ENCODE measurements at places on chromosomes 6 and 20.

- no peak for DNase-seq
These were observed 174.3 kb downstream of the CDH4 start for GRCh38 chr20:61426352-61426751.

DNA sequence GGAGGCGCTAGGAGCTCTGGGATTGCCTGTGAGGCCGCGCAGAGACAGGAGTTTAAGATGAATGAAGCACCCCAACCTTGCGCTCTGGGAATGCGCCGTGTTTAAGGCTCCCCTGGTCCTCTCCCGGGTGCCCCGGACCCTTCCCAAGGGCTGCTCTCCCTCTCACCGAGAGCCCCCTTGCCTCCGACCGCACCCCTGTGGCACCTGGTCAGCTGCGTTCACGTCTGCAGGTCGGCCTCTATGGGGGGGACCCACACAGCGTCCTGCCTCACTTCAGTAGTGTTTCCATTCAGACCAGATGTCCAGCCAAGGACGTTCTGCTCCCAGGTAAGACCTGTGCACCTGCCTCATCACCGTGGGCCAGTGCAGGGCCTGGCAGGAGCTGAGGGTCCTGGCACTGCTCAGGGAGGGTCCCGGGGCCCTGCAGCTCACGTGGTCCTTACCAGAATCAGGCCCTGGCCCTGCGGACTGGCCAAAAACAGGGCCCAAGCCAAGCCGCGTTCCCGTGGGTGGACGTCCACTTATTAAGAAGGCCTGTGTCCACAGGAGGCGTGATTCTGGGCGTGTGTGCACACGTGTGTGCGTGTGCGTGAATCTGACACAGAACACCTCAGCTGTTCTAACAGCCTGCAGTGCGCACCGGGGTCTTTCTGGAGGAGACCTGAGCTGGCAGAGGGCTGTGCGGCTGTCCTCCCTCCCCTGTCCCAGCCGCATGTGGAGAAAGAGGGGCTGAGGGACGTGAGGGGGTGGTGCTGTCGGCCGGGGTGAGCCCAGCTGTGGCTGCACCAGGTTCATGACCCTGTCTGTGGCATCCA is 79.9 kb upstream of the BHLHE23 start:
- DNase-seq: no peak

DNA sequence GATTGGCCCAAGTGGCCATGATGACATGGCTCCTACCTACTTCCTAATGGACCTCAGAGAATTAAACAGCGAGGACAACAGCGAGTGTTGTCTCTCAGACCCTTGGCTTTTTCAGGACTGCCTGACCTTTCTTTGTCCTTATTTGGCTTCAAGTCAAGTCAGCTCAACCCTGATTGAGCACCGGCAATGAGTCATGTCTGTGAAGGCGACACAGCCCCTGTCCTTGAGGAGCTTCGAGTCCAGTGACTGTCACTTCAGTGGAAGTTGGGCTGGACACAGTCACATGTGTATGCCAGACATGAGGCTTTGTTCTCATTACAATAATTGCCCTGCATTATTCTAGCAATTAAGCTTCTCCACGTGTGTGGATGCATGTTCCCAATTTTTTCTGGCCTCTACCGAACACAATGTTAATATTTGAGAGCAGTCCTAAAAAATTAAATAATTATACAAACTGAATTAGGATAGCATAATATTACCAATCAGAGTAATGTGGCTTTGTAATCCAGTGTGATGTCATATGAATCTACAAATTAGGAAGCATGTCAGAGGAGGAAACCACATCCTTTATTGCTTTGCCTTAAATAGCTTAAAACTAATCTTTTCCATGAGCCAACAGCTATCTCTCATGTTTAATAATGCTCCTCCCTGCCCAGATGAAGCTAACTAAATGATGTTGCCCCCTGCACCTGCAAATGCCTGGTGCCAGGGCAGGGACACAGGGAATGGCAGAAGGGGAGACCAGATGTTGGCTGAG is 178.6 kb downstream of the CDH26 start:
- no peak for DNase-seq

GRCh38 chr6:110357664-110358552 is at the start of gene METTL24:
TSS of gene METTL24 (minus strand) at chr6:110358349. CDS start at chr6:110358272, 77 bp downstream.
- DNase-seq: no peak

DNA sequence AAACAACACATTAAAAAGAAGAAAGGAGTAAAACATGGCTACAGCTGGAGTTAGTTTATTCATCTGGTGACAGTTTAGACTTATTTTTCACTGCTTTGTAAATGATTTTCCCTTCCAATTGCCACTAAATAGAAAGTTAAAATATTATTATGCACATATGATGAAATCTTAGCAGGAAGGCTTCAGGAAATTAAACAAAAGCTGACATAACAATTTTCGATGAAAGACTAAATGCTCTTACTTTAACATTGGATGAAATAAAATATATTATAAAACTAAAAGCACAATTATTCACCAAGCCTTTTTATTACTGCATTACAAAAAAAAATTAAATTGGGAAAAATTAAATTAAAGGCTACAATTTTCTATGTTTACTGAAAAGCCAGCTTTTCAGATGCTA is 158.0 kb downstream of the MMUT start:
- no peak for DNase-seq

DNA sequence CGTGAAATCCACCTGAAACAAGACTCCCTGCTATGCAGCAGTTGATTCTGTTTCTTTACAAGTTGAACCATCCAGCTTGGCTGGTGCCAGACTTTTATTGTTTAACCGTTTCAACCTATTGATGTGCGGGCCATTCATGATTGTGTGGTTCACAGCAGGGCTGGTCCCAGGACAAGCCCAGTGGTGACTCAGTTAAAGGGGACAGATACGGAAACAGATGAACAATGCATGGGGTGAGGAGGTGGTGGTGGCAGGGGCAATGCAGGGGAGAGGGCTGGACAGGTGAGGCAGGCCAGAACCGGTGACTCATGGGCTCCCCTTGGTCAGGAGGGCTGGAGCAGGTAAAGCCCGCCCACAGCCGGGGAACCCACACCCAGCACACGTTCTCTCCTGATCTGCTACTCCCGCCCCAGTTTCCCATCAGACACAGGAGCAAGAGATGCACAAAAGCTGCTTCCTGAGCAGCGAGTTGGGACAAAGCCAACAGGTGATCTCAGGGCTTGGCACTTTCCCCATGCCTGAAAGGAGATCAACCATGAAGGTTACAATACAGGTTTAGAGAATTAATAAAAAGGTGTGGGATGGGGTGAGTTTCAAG is 232.2 kb downstream of the LY86 start:
- DNase-seq: no peak

DNA sequence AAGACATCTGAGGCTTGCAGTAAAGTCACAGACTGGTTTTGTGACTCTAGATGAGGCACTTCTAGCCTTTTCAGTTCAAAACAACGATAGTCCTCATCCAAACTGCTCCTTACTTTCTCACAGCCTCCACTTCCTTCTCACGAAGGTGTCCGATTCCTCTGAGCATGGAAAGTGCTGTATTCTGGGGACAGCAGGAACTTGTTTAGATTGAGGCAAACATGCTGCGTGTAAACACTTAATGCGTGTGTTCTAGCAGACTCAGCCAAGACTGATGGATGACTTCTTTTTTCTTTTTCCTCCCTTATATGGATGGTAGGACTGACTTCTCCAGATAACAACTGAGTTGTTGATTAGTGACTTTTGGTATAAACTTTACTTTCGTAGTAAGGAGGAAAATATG is 80.2 kb upstream of the PRDM1 start:
- DNase-seq: no peak

All from ACHN (cell line).